Activated CD8-positive, alpha-beta T cell treated with anti-CD3 and anti-CD28 coated beads for 36 hours (primary cell): ENCODE measurements at places on chromosomes 4 and X. TPM values are rescaled to one million over a fixed set of nuclear protein-coding genes. Genes with fewer than 3 reads are reported as not detected.

The RPL34 gene
- total RNA-seq: 1,848 TPM

DNA sequence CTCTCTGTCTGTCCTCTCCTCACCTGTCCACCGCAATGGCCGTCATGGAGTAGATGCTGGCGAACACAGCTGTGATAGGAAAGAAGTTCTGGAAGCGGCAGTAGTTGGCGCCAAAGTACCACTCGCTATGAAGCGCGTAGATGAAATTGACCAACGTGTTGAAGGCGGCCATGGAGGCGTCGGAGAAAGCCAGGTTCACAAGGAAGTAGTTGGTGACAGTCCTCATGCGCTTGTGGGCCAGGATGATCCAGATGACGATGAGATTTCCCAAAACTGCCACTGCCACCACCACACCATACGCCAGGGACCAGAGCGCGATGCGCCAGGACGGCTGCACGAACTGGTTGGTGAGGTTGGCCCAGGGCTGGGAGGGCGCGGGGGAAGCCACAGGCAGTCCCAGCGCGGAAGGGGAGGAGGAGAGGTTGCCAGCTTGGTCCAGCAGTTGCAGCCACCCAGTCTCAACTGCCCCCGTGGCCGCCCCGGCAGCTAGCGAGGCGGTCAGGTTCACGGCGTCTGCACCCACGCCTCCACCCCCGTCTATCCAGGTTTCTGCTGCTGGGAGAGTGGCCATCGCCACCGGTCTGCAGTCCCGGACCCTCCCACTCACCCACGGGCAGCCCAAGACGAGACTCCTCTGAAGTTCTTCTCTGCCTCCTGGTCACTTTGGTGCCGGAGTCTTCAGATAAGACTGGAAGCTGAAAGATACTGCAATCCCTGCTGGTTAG, 518 bp downstream of the TACR3 start:
- no peak for DNase-seq
- H3K36me3 ChIP-seq: no peaks in the 10 kb centered on the region

DNA sequence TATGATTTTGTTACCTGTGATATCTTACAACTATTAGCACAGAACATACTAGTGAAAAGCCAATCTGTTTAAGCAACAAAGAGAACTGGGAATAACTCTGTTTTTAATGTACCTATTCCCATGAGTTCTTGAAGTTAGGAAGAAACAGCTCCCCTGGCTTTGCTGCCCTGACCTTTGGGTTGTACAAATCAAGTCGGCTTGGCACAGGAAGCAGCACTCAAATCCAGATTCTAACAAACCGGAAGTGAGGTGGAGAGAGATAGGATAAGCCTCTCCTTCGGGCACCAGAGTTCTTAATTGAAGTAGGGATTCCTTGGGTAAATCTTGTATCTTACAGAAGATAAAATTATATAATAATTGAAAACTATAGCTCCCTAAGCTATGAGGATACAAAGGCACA, 144.8 kb upstream of the CPEB2 start:
- H3K27ac ChIP-seq: peak overlapping the region; percentile 86
- H3K27me3 ChIP-seq: peaks cover 13% of the 10 kb centered on the region

DNA sequence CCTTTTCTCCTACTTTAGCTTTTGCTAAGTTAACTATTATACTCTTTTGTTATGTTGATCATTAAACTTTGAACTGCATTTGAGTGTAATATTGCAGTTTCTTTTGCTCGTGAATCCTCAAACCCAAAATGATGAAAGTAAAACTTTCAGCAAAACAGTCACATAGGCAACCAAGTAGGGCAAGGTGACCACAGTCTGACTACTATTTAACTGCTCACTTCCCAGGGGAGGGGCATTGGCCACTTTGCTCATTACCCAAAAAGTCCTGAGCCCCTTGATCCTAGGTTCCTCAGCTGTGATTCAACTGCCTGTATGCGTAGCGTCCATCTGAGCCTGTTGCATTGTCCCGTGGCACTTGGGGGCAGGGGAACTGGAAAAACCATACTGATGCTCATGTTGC, 17.0 kb downstream of the RBMX2 start:
- H3K27me3 ChIP-seq: no peaks in the 10 kb centered on the region
- H3K4me1 ChIP-seq: peaks cover 4% of the 10 kb centered on the region
- peaks cover 4% of the 10 kb centered on the region for H3K36me3 ChIP-seq
- DNase-seq: no peak
- no peak overlapping the region for H3K27ac ChIP-seq

GRCh38 chr4:62387808-62388207, 1187.7 kb downstream of the ADGRL3 start:
- DNase-seq: no peak
- no peaks in the 10 kb centered on the region for H3K36me3 ChIP-seq
- no peak overlapping the region for H3K4me3 ChIP-seq
- H3K27ac ChIP-seq: no peak overlapping the region
- no peaks in the 10 kb centered on the region for H3K27me3 ChIP-seq

DNA sequence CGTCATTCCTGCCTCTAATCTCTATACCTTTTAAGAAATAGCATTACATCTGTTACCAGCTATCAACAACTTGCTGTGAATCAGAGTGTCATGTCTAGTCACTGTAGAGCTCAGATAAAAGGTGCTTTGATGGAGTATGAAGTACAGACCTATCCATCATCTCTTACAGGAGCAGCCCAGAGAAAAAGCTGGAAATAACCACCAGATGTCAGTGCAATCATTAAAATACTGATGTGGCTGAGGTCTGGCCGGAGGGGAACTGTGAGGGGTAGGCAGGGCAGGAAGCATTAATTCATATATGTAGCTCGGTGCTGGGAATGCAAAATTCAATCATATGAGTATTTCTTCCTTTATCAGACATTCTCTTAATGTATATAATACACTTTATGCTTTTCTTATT, 100.6 kb downstream of the AKAP4 start:
- no peak overlapping the region for H3K27ac ChIP-seq
- no peaks in the 10 kb centered on the region for H3K36me3 ChIP-seq
- DNase-seq: peak; percentile 3
- H3K27me3 ChIP-seq: no peaks in the 10 kb centered on the region

DNA sequence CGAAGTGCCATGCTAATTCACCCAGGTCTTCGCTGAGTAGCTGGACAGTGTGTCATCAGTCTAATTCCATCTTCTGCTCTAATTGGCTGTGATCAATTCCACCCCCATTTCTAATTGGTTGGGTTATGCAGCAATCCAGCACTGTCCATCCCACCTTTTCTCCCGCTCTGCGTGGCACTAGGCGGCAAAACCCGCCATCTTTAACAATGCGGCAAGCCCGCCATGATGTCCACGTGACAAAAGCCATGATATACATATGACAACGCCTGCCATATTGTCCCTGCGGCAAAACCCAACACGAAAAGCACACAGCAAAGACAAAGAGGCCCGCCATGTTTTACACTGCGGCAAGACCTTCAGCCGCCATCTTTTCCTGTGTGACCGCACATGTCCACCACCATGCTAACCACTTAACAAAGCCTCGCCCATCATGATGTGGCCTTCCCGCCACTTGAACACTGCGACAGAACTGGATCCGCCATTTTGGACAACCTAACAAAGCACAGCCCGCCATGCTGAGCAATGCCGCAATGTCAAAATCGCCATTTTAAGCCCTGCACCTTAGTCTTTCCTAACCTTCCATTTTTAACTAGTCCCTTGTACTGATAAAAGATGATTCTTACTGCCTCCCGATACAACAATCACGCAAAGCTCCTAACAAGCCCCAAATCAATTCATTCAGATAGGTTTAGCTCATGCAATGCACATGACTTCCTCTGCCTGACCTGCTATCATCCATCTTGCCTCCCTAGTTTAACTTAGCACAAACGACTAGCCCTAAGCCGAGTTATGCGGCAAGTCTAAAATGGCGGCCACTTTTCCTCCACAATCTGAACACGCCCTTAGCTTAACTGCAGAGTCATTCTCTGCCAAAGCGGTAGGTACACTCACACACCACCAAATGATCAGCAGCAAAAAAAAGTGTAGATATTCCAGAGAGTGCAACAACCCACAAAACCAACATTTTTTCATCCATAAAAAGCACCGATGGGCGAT, 288.3 kb downstream of the CHIC1 start:
- no peak for DNase-seq
- H3K4me1 ChIP-seq: no peaks in the 10 kb centered on the region
- H3K27me3 ChIP-seq: no peaks in the 10 kb centered on the region
- H3K36me3 ChIP-seq: no peaks in the 10 kb centered on the region
- H3K27ac ChIP-seq: no peak overlapping the region
- no peak overlapping the region for H3K4me3 ChIP-seq

DNA sequence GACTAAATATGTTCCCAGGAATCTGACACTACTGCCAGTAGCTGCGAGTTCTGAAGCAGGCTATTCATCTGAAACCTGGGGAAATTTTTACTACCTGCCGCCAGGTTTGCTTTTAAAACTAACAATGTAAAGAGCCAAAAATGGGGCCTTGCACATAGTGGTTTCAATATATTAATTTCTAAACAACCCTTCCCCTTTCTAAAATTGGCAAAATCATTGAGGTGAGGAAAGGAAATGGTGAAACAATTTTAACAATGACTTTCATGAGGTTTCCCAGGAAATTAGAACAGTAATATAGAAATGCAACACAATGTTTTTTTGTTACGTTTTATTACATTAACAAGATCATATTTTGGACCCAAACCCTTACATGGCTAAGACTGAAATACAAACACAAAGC, 21.3 kb downstream of the FANCB start:
- H3K4me1 ChIP-seq: no peaks in the 10 kb centered on the region
- no peaks in the 10 kb centered on the region for H3K27me3 ChIP-seq
- no peak for DNase-seq
- H3K4me3 ChIP-seq: no peak overlapping the region
- no peak overlapping the region for H3K27ac ChIP-seq

- peaks cover 50% of the 10 kb centered on the region for H3K4me1 ChIP-seq
- no peak overlapping the region for H3K27ac ChIP-seq
- H3K27me3 ChIP-seq: no peaks in the 10 kb centered on the region
- no peak overlapping the region for H3K4me3 ChIP-seq
- H3K36me3 ChIP-seq: no peaks in the 10 kb centered on the region
- DNase-seq: no peak
Observed at GRCh38 chr4:80078346-80079092, 5.5 kb upstream of the ANTXR2 start.
